ENCODE measurements at places on chromosomes 6 and 20. TPM values are rescaled to one million over a fixed set of nuclear protein-coding genes. Genes with fewer than 3 reads are reported as not detected.

DNA sequence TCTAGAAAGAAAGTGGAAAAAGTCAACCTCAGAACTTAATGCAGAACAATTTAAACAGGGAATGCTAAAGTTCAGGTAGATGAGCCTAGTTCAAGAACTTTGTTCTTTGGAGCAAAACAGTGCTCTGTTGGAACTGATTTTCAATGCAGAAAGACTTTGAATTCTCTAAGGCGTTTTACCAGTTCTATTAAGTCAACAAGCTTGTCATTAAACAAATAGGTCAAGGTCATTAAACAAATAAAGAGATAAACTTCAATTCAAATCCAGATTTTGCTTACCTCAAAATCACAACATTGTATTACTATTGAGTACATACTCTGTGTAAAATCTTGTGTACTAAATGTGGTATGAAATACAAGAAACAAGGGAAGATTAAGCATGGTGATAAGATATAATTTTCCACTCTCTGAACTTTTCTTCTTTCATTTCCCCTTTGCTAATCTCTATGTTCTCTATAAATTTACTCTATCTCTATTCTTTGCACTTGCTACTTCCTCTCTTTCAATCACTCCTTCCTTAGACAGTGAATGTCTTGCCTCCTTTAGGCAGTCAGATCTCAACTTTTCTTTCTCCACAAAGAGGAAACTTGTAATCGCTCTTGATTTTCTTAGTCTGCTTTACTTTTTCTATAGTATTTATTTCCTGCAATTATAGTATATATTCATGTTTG lies 160.8 kb upstream of the KHDRBS2 start:
- H3K4me1 ChIP-seq = no peaks in the 10 kb centered on the region
- H3K27me3 ChIP-seq = no peaks in the 10 kb centered on the region
- H3K36me3 ChIP-seq = no peaks in the 10 kb centered on the region
- H3K4me3 ChIP-seq = no peak overlapping the region

GRCh38 chr6:30520522-30520921 lies 31.2 kb downstream of the HLA-E start:
- H3K4me3 ChIP-seq = no peak overlapping the region
- H3K27ac ChIP-seq = no peak overlapping the region
- no peaks in the 10 kb centered on the region for H3K27me3 ChIP-seq

GRCh38 chr20:32343439-32343838 lies 14.7 kb upstream of the ASXL1 start:
- no peak for DNase-seq
- peaks cover 6% of the 10 kb centered on the region for H3K36me3 ChIP-seq
- H3K27ac ChIP-seq = no peak overlapping the region
- H3K4me1 ChIP-seq = peaks cover 5% of the 10 kb centered on the region
- no peaks in the 10 kb centered on the region for H3K27me3 ChIP-seq

- no peak overlapping the region for H3K27ac ChIP-seq
- peaks cover 12% of the 10 kb centered on the region for H3K4me1 ChIP-seq
- H3K36me3 ChIP-seq = no peaks in the 10 kb centered on the region
- peak; percentile 92 for DNase-seq
These were observed 15.9 kb upstream of the PEDS1 start for GRCh38 chr20:50169329-50169823.

Gene TRDN
- not detected for total RNA-seq

Gene SLC2A10
- total RNA-seq = not detected
